ENCODE measurements at places on chromosomes 1 and 21.

- DNase-seq: no peak
Observed at GRCh38 chr1:78165816-78166215, 120.0 kb downstream of the GIPC2 start.

GRCh38 chr21:45412491-45412890 is 7.5 kb downstream of the COL18A1 start:
- DNase-seq: no peak

DNA sequence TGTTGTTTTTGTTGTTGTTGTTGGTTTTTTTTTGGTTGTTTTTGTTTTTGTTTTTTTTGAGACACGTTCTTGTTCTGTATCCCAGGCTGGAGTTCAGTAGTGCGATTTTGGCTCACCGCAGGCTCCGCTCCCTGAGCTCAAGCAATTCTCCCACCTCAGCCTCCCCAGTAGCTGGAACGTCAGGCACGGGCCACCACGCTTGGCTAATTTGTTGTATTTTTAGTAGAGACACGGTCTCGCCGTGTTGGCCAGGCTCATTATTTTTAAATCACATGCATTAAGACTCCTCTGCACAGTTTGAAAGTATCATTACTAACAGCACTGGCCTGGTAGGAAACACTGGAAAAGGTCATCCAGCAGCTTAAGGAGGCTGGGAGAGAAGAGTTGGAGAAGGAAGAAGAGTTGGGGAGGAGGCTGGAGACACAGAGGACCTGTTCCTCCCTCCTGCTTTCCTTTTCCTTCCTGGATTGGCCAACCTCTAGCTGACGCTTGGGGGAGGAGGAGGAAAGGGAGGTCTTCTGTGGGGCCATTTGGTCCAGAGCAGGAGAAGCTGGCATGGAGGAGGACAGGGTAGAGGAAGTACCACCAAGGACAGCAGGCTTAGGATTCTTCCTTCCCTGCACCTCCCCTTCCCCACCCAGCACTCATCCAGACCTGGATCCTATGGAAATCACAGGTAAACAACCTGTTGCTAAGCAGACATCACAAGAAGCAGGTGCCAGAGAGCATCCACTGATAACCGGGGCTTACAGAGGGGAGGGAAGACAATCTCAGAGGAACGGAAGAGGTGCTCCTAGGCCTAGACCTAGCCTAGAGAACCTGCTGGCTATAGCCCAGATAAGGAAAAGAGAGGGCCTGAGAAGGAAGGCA is 71.9 kb upstream of the GOLT1A start:
- no peak for DNase-seq

DNA sequence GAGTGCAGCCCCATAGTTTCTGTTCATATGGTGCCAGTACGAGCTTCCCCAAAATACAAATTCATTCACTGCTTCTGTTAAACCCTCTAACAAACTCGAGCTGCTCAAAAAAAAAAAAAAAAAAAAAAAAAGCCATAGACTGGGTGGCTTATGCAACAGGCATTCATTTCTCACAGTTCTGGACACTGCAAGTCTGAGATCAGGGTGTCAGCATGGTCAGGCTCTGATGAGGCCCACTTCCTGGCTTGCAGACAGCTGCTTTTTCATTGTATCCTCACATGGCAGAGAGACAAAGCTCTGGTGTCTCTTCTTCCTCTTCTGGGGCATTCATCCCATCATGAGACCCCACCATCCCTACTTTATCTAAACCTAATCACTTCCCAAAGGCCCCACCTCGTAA is 121.6 kb downstream of the PTBP2 start:
- no peak for DNase-seq

DNA sequence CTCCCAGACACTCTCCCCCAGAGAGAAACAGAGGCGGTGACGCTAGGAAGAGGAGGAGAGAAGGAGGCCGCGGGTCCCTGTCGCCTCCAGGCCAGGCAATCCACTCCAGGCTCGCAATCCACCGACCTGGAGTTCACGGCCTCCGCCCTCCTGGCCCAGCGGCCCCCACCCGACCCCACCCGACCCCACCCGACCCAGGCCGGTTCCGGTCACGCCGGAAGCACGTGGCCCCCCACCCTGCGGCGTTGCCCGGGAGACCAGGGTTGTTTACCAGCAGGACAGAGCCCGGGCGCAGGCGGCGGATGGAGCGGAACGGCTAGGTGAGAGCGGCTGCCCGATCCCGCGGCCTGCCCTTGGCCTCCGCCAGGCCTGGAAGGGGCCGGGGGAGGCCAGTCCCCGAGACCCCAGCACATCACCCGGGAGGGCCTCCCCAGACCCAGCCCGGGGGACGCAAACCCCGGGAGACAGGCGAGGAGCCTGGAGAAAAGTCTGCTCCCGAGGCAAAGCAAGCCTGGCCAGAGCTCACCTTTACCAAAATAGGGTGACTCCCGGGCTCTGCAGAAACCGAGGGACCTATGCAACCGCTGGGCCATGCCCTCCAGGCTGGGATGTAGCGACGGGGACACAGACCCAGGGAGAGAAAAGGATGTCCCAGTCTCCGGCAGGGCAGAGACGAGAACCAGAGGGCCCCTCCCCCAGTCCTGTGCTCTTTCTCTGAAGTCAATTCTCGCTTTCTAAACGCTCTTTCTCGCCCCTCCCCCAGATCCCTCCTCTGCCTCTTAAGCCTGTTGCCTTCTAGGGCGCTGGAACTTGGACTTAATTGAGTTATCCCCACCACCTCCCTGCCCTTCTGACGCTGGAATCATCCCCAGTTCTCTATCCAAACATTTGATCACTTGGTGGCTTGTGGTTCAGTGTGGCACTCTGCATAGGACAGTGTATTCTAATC is at the start of the genes PLA2G2C and UBXN10:
TSS of gene PLA2G2C (minus strand) at position 685 of the 949 bp plus-strand sequence. CDS start 9,155 bp downstream, outside the sequence.
TSS of gene UBXN10 (plus strand) at position 263 of the 949 bp plus-strand sequence. CDS start 4,466 bp downstream, outside the sequence.
- peak; percentile 42 for DNase-seq

- DNase-seq: no peak
Observed at GRCh38 chr21:46250146-46250725, 21.7 kb upstream of the LSS start.

GRCh38 chr1:233240829-233241682 is 54.5 kb downstream of the PCNX2 start:
- DNase-seq: peak; percentile 76

DNA sequence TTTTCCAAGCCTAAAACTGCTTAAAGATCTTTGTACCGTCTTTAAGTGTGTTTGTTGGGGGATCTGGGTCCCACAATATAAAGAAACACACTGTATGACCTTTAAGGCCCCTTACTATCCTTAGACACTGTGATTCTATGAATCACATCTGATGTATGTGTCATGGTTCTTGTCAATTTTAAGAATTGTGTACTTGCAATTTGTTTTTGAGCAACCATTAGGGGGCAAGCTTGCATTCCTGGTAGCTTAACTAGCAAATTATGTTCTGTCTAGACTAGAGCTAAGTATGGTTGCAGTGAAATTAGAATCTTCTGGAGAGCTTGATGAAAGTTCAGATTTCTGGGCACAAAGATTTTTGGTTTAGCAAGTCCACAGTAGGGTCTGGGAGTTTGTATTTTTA is 219.5 kb downstream of the TPR start:
- DNase-seq: no peak

GRCh38 chr21:15379776-15380175 is 315.0 kb upstream of the NRIP1 start:
- DNase-seq: no peak

GRCh38 chr1:105427543-105427942 is 1628.9 kb upstream of the PRMT6 start:
- DNase-seq: no peak

GRCh38 chr1:41449326-41449921 is 35.1 kb downstream of the EDN2 start:
- no peak for DNase-seq

GRCh38 chr1:1921901-1922701 is 3.0 kb upstream of the TMEM52 start:
- no peak for DNase-seq

DNA sequence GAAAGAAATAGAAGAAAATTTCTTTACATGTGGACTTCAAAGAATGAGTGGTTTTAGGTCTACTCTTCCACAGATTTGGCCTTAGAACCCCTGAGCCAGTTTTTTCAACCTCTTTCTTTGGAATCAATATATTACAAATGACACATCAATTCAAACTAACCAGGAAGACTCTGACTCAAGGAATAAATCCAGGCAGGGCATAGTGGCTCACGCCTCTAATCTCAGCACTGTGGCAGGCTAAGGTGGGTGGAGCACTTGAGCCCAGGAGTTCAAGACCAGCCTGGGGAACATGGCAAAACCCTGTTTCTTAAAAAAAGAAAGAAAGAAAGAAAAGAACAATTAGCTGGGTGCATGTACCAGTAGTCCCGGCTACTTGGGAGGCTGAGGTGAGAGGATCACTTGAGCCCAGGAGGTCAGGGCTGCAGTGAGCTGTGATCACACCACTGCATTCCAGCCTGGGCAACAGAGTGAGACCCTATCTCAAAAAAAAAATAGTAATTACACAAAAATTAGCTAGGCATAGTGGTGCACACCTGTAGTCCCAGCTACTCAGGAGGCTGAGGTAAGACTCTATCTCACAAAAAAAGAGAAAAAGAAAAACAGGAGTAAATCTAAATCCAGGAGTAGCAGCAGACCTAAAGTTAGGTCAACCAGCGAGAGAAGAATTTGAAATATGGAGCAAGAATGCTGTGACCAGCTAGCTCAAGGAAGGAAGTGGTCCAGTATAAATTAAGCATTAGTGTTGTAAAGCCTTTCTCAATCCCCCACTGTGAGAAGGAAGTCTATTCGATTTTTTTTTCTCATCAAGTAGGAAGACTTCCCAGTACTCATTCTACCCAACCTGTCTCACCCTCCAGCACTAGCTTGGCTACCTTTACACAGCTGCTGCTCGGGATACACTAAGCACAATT is 1.9 kb downstream of the SORT1 start:
- DNase-seq: no peak

DNA sequence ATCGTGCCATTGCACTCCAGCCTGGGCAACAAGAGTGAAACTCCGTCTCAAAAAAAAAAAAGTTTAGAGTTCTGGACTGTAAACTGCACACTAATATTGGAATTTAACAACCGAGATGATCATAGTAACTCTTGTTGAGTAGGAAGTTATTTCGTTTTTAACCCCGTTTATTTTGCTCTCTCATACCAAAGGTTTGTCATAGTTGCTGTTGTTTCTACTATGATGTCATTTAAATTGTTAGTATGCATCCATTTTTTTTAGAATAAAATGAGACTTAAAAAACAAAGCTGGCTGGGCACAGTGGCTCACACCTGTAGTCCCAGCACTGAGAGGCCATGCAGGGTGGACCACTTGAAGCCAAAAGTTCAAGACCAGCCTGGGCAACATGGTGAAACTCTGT is 49.3 kb downstream of the DOP1B start:
- no peak for DNase-seq

DNA sequence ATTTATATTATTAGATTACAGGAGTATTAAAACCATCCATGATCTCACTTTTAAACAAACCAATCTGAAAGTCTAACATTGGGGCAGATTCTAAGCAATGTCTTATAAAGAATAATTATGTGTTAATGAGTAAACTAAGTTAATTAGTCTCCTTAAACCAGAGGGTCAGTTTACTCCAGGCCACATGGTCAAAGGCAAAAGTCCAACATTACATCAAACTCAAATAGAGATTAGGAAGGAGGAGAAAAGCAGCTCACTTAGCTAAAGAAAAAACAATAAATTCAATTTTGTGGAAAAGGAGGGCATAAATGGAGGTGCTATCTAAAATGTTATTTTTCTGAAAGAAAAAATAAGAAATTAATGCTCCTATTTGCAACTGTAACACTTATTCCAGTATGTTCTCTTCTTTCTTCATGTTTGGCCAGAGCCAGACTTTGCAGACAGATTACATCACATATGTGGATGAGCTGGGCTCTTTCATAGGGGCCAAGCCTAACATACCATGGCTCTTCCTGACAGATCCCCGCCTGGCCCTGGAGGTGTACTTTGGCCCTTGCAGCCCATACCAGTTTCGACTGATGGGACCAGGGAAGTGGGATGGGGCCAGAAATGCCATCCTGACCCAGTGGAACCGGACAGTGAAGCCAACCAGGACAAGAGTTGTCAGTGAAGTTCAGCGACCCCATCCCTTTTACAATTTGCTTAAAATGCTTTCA is 24.3 kb upstream of the FMO2 start:
- no peak for DNase-seq

GRCh38 chr1:18527921-18528320 is 47.2 kb downstream of the KLHDC7A start:
- no peak for DNase-seq

- DNase-seq: peak; percentile 73
Observed at GRCh38 chr1:109643385-109644230, 12.3 kb upstream of the GSTM4 start.

- no peak for DNase-seq
Observed at GRCh38 chr1:180923021-180923841, 10.5 kb downstream of the KIAA1614 start.

DNA sequence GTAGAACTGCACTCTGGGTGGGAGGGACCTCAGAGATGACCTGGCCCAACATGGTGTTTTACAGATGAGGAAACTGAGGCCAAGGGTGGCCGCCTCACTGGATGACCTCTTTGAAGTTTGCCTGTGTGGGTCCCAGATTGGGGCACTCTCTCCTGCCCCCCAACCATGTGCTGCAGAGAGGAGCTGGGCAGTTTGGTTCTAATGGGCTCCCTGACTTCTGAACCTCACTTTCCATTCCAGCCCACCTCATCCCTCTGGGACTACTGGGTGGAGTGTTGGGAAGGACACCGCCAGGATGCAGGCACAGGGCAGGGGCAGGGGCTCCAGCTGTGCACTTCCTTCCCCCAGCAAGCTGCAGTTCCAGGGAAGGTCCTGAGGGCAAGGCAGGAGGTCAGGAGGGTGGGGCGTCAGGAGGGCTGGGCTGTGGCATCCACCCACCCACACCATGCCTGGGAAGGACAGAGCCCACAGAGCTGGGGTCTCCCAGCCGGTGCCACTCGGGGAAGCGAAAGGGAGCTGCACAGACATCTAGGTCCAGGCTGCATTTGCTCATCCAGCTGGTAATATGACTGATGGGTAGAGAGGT is 10.3 kb upstream of the EPS8L3 start:
- no peak for DNase-seq

DNA sequence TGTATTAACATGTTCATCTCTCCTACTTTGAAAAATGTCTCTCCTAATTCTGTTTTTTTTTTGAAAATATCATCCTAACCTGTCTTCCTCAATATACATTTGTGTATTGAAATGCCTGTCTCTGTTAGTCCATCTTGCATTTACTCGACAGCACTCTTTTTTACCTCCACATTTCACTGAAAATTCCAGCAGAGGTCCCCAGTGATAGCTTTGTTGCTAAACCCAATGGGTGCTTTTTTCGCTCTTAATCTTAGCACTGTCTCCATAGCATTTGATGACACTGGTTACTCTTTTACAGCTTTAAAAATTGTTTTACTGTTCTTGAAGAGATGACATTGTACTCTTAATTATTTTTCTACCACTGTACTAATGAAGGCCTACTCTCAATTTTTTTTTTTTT is 10.8 kb downstream of the OSBPL9 start:
- peak; percentile 26 for DNase-seq

- no peak for DNase-seq
Observed at GRCh38 chr1:217181756-217182155, 449.1 kb downstream of the GPATCH2 start.

- DNase-seq: no peak
Observed at GRCh38 chr21:43836616-43837015, 28.4 kb upstream of the AGPAT3 start.
